ENCODE measurements at places on chromosomes 5 and 9.

GRCh38 chr5:77310494-77311213 lies 100.2 kb downstream of the PDE8B start:
- no peak for DNase-seq

- DNase-seq = no peak
Measured at GRCh38 chr9:73743826-73744225, 592.2 kb downstream of the ANXA1 start.

GRCh38 chr9:87201351-87201751 lies 254.0 kb upstream of the GAS1 start:
- no peak for DNase-seq

- DNase-seq = no peak
Measured at GRCh38 chr9:10366171-10366779, 246.5 kb downstream of the PTPRD start.

GRCh38 chr9:74940600-74940999 lies 12.1 kb downstream of the C9orf40 start:
- DNase-seq = no peak

Data from activated T-cell treated with anti-CD3 and anti-CD28 coated beads for 4 hours (primary cell).